ENCODE measurements at places on chromosomes 1 and 21.

- DNase-seq: no peak
Measured at GRCh38 chr1:222600281-222600680, 10.5 kb upstream of the TAF1A start.

- peak; percentile 41 for DNase-seq
Measured at GRCh38 chr1:107829036-107829770, 135.8 kb downstream of the VAV3 start.

DNA sequence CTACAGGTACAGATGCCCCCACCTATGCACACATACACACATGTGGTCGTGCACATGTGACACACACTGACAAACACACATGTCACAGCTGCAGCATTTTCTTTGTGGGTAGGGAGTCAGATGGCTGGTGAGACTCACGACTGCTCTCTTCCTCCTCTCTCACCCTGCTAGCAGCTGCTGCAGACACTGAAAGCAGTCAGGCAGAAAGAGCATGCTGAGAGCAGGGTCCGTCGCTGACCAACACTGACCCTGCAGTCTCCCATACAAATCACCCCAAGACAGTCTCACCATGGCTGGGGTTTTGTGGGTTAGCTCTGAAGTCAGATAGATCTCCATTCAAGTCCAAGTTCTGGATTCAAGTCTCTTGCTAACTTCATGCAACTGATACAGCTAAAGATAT, 188.3 kb downstream of the ASTN1 start:
- DNase-seq: no peak

DNA sequence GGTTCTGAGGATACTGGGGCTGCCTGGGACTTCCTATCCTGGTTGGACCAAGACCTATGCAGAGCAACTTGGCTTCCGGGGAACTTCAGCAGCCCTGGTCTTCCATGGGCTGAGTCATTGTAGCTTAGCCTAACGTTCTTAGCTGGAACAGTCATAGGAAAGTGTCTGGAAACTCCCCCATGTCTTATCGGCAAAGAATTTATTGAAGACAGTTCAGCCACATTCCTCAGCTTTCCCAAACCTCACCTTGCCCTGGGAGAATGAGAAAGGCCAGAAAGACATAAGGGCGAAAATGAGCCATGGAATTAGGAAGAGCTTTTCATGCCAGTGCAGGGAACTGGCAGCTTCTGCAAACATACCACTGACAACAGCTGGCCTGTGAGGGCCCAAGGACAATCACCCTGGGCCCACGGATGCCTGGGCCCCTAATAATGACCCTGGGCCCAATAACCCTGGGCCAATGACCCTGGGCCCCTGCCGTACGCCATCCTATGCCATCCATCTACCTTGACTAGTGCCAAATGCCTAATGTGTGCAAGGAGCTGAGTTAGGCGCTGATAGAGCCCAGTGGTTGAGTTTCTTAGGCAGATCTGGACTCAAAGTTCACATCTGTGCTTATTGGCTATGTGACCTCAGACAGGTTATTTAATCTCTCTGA, 114.4 kb upstream of the GADD45A start:
- no peak for DNase-seq

- DNase-seq: no peak
Measured at GRCh38 chr1:92698932-92699331, 86.0 kb downstream of the EVI5 start.

DNA sequence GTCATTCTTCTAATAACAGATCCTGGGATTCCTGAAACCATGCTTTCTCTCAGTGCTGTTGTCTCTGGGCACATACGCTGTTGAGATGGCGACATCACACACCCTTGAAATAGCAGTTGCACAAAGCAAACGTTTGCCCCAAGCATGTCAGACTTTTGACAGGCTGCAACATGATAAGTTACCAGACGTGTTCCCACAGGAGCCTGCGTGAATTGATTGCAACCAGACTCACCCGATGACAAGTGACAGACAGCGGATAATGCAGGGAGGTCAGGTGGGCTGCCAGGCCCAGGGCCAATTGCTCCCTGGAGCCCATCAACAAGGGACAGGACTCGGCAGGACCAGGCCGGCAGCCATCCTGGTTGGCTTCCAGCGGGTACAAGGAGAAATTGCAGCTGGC, 310.9 kb downstream of the SIPA1L2 start:
- DNase-seq: peak; percentile 31

GRCh38 chr1:211579440-211580302, 710 bp upstream of the SLC30A1 start:
- peak; percentile 76 for DNase-seq

DNA sequence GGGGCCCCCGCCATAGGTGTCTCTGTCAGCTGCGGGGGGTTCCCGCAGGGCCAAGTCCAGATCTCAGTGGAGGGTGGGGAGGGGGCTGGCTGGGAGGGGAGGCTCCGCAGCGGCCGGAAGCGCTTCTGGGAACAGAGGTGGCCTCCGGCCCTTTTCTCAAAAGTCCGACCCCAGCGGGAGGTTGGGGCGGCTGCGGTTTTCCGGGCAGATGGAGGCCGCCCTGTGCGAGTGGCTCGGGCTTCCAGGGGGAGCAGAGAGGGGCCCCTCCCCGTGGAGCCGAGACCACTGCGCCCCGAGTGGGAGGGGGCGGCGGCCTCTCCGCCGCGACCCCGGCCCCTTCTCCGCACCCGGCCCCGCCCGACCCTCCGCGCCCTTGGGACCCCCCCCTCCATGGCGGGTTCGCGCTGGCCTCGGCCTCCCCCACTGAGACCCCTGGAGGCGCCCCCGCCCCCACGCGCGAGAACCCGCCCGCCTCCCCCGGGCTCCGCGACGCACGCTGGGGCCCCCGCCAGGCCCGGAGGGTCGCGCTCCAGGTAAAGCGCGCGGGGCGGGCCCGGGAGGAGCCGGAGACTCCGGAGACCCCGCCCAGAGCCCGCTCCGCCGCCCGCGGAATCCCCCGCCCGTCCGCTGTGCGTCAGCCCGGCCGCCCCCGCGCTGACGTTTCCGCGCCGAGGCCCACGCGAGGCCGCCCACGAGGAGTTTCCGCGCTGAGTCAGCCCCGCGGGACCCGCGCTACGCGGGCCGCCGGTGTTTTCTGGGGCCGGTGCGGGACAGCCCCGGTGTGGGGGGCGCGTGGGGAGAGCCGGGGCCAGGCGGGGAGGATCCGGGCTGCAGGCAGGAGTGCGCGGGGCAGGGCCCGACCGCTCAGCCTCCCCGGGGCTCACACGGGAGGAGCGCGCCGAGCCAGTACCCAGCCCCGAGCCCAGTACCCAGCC, 5.2 kb downstream of the TNFRSF18 start:
- DNase-seq: no peak

DNA sequence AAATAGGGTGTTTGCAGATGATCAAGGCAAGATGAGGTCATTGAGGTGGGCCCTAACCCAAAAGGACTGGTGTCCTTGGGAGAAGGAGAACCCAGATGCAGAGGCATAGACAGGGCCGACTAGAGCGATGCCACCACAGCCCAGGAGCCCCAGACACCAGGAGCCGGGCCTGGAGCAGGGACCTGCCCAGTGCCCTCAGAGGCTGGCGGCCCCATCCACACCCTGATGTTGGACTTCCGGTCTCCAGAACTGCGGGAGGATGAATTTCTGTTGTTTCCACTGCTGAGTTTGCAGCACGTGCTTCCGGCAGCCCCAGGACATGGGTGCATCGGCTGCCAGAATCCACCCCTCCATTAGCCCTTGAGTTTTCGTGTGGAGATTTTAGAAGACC, 7.2 kb upstream of the ACTRT2 start:
- no peak for DNase-seq

DNA sequence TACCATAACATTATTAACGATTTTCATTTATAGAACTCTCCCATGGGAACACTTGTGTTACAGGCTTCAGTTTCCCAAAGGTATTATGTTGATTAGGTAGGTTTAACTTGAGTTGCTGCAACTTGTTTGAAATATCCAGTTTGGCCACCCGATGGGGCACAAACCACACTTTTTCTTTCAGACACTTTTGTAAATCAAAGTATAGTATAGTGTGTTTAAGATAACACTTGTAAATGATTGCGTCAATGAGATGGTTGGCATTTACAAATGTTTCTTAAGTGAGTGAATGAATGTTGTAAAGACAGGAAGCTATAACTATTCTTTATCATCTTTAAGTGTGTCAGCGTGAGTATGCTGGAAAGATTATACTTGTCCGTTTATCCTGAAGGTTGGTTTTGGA, 4.3 kb downstream of the XPR1 start:
- DNase-seq: no peak

GRCh38 chr1:41683681-41684500, 199.4 kb upstream of the EDN2 start:
- no peak for DNase-seq

DNA sequence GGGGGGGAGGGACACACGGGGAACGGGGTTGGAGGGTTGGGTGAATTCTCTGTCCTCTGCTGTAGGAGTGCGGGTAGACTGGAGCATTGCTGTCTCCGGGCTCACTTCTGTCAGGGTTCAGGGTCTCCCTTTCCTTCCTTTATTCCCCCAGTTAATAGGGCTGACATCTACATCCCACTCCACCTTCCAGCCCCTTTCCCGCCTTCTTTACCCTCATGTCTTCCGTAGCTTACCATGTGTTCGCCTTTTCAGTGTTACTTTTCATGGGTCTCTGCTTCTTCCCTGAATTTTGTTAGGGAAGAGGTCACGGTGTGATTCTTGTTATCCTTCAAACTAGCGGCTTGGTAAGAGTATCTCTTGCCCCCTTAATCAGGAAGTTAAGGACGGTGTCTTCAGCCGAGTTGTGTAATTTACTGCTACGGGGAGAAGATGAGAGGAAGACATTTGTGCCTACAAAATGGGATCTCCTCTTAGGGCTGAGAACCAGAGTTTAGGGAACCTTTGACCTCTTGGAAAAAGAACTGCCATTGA, 917 bp downstream of the RAP1A start:
- no peak for DNase-seq

DNA sequence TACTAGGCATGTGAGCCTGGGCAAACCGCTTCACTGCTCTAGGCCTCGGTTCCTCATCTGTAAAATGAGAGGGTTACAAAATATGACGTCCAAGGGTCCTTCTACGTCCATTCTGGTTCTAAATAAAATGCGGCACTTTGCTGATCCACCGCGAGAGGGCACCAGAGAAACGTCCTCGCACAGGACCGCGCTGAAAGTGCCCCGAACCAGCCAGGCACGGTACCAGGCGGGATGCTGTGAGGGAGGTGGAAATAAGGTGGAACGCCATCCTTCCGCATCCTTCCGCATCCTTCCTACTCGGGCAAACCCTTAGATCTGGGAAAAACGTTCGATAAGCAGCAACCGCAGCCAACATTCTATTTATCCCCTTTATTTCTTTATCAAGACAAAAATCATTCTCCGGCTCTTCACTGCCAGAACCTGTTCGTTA, 60.3 kb upstream of the KRTAP19-8 start:
- DNase-seq: peak; percentile 46

- no peak for DNase-seq
Measured at GRCh38 chr21:40534886-40535285, 312.1 kb downstream of the DSCAM start.

- DNase-seq: peak; percentile 69
Measured at GRCh38 chr1:176996456-176997090, 167.9 kb downstream of the ASTN1 start.

- DNase-seq: no peak
Measured at GRCh38 chr1:244221991-244222390, 170.9 kb downstream of the ZBTB18 start.

DNA sequence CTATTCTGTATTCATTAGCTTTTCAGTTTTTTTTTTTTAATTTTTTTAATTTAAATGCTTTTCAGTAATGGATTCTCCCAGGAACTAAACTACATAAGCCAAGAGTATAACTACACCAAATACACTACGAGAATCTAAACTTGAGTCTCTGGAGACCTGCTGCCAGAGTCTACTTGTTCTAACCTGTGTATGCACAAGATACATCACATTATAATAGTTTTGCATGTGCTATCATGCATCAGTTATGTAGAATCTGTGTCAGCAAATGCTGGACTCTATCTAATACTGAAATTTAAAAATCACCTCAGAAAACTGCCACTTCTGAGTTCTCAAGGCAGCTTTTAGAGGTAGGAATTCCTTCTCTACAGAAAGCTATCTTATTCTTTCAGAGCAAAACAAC, 146.3 kb upstream of the GREM2 start:
- no peak for DNase-seq

DNA sequence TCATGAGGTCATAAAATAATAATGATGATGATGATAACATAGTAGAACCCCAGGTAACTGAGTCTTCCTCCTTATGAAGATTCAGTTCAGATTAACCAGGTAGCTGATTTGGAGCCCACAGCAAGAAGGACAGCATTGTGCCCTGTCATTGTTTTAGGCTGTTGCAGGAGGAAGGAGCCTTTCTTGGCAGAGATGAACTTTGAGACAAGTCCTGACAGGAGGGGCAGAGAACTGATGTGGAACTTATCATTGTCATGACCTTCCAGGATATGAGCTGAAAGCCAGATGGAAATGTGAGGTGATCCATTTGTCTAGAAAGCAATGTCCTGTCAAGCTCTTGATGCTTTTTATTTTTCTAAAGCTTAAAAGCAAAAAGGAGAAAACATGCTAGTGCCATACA, 132.6 kb upstream of the COA6 start:
- no peak for DNase-seq

- DNase-seq: no peak
Measured at GRCh38 chr1:220811695-220812094, 25.0 kb downstream of the MTARC1 start.

- peak; percentile 54 for DNase-seq
Measured at GRCh38 chr1:182357171-182357570, 34.4 kb downstream of the GLUL start.

- no peak for DNase-seq
Measured at GRCh38 chr21:22609802-22610201, 1611.6 kb downstream of the NCAM2 start.

- DNase-seq: no peak
Measured at GRCh38 chr1:162353078-162353477, 23.6 kb downstream of the SPATA46 start.

DNA sequence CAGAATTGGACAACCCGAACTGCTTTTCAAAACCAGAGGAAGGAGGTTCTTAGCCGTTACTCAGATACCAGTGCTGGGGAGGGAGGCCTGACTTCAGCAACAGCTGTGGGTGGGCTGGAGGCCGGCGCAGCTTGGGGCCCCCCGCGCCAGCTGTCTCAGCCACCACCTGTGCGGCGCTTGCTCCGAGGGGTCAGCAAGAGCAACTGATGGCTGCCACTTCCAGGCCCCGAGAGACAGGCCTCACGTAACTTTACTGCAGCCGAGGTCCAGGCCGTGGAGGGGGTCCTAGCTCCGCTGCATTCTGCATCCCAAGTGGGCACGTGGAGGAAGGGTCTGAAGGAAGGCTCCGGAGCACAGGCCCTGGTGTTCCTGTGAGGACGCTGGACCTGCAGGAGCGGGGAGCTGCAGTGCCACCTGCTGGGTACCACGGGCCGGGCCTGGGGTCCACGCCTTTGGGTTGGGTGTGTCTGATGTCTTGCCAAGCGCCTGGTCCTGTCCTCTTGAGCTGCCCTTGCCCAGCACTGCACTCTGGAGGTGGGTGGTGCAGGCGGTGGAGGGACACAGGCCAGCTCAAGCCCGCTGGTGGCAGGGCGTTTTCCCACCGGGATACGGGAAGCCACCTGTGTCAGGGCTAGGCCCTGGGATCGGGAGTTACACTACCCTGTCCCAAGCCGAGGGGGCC, 9.8 kb downstream of the THAP3 start:
- no peak for DNase-seq

- no peak for DNase-seq
Measured at GRCh38 chr21:46603228-46603627, 1.7 kb downstream of the S100B start.

All from NCI-H1092 treated with DMSO at 0.1 percent for 48 hours (cell line).